ENCODE measurements at places on chromosomes 7 and 10.

GRCh38 chr7:12567015-12567414 lies 3.5 kb upstream of the SCIN start:
- no peak for DNase-seq

- no peak for DNase-seq
Observed at GRCh38 chr10:25338271-25338670, 163.5 kb downstream of the GPR158 start.

- DNase-seq: no peak
Observed at GRCh38 chr10:8533462-8533861, 479.0 kb downstream of the GATA3 start.

- no peak for DNase-seq
Observed at GRCh38 chr10:19785366-19785765, 30.9 kb upstream of the PLXDC2 start.

- no peak for DNase-seq
Observed at GRCh38 chr10:132543916-132544743, 6.5 kb downstream of the INPP5A start.

- no peak for DNase-seq
Observed at GRCh38 chr7:105636982-105637381, 55.7 kb upstream of the EFCAB10 start.

- no peak for DNase-seq
Observed at GRCh38 chr10:111122127-111122526, 45.3 kb downstream of the ADRA2A start.

DNA sequence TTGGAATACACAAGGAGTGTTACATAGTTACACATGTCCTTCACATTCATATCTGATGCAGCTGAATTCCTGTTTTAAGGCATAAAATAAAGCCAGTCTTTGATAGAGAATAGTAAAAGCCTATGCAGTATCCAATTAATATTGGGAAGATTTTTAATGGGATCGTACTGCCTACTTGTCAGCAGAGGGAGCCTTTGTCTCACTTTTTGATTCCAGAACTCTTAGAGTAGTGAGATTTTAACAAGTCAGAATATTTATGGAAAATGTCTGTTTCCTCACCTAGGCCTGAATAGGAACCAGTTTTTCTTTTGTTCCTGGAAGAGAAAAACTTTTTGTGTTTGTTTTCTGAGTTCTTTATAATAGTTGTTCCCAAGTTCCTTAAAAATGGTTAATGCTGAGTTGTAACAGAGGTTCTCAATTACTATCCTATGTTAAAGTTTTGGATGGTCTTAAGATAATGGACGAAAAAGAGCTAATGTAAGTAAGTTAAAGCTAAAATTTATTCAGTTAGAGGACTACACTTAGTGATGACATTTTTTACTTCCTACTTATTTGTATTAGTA lies 114.0 kb downstream of the BBS9 start:
- no peak for DNase-seq

DNA sequence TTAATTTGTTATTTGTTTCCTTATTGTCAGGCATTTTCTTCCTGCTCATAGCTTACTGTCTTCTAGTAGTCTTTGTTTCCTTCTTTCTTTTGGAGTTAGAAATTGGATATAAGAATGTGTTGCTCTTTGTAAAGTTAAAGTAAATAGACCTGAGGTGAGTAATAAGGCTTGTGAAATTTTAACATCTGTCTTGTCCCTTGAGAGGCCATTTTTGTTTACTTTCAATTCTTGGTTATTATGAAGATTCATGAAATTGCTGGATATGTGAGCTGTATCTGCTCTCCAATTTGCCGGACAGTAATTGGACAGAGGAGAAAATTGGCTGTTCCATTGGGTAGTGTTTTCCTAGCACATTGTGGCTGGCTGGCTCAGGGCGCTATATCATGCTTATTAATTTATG lies 260.7 kb downstream of the EXOC4 start:
- no peak for DNase-seq

- DNase-seq: no peak
Observed at GRCh38 chr10:36721871-36722270, 403.5 kb upstream of the ANKRD30A start.

DNA sequence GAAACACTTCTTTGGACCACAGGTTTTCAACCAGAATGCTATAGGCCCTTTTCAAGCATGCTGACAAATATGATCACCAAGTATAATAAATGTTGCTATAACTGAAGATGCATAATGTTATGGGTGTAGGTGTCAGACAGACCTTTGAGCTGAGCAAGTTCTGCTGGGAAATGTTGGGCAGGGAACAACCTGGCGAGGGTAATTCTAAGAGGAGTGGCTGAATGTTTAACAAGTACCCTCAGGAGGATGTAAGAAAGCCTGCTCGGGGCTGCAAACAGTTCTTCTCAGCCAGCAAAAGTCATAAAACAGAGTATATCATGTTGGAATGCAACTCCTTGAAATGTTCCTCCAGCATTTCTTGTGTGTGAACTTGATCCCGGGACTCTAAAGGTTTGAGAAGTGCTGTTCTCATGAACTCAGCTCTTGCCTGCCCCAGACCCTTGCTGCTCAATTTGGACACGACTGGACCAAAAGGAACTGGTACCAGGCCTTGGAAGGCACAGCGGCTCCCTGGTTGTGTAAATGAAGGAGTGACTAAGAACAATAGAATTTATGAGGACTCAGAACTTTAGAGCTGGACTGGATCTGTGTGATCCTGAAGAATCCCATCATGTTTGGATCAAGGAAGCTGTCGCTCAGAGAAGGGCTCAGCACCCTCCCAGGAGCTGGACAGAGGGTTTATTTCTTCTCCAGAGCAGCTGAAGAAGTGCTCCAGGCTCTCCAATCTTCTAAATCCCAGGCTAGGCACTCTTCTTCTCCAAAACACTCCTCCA lies 143.2 kb upstream of the ANK3 start:
- DNase-seq: no peak

GRCh38 chr10:12369982-12370381 lies 20.6 kb downstream of the CAMK1D start:
- no peak for DNase-seq

- no peak for DNase-seq
Observed at GRCh38 chr10:14016931-14017333, 313.8 kb downstream of the FRMD4A start.

GRCh38 chr7:80749270-80749669 lies 110.8 kb downstream of the CD36 start:
- no peak for DNase-seq

DNA sequence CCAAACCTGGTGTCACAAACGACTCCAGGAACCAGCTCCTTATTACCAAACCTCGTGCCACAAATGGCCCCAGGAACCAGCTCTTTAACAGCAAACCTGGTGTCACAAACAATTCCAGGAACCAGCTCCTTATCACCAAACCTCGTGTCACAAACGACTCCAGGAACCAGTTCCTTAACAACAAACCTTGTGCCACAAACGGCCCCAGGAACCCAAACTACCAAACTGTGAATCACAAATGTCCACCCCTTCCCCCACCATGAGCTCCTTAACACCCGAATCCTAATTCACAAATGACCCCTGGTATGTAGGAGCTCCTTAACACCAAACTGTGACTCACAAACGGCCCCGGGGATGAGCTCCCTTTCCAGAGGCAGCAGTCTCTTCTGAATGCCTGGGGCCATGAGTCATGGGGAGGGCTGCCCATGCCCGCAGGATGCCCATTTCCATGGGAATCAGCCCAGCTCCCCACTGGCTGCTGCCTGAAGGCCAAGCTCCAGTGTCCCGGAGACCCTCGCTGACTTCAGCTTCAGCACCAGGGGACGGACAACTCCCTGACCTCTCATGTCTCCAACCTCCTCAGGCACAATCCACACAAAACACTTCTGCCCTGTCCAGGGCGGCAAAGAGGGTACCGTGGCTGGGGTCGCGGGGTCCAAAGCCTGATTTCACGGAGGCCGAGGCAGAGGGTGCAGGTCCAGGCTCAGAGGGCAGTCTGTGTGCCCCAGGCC lies 213.1 kb downstream of the ELFN1 start:
- no peak for DNase-seq

DNA sequence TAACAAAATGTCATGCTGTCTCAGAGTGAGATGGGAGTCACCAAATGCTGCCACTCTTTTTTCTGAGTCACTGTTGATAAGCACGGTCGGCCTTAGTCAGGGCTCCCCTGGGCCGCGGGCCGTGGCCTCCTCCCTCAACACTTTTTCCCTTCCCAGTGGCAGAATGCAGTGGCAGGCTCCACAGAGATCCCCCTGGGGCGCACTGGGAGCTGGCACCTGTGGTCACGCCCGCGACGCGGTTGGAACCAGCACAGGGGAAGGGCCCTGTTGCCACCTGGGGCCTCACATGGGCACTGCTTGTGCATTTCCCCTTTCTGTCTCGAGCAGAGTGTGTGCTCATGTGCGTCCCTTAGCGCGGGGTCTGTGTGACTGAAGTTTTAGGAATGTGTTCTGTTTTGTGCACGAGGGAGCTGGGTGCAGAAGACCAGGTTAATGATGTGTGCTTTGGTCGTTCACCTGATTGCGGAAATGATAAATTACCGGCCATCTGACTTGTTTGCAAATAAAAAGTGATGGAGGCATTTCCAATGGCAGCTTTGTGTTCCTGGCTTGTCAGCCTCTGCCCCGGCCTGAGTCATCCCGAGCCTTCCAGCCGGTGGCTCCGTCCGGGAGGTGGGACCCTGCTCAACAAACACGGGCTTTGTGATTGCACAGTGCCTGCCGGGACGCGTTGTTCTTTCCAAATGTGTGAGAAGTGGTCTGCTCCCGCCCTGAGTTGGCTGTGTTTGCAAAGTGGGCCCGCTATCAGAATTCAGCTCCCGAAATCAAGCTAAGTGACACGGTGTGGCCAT lies 100.7 kb downstream of the NKX6-2 start:
- DNase-seq: peak; percentile 21

GRCh38 chr7:22809902-22810642 lies 12.6 kb downstream of the TOMM7 start:
- DNase-seq: no peak

GRCh38 chr10:34713875-34714274 lies 101.2 kb downstream of the PARD3 start:
- DNase-seq: no peak

GRCh38 chr7:54813398-54813797 lies 54.4 kb upstream of the SEC61G start:
- no peak for DNase-seq

DNA sequence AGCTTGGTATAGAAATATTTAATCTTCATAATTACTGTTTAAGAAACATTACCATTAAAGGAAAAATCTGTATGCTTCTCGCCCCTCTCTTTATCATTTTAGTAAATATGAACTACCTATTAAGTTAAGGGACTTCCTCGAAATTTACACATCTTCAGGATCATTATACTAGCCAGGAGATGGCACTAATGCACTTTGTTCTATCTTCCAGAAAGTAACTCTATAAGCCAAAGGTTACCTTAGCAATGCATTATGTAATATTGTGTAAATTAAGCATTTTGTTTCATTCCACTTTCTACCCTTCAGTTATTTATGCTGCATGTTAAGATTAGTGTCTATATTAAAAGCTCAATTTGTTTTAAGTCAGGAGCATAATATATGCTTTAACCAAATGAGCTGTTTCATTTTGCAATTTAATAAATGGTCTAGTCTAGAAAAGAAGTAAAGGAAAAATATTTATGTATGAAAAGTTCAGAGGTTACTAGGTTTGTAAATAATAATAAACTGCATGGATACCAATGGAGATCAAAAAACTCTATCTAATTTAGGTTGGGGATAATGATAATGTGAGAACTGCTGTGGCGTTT lies 128.5 kb downstream of the ANKRD7 start:
- DNase-seq: no peak

GRCh38 chr10:103467406-103467805 lies 8.7 kb upstream of the CALHM1 start:
- DNase-seq: no peak

- DNase-seq: no peak
Observed at GRCh38 chr10:91939653-91940052, 16.1 kb downstream of the BTAF1 start.

DNA sequence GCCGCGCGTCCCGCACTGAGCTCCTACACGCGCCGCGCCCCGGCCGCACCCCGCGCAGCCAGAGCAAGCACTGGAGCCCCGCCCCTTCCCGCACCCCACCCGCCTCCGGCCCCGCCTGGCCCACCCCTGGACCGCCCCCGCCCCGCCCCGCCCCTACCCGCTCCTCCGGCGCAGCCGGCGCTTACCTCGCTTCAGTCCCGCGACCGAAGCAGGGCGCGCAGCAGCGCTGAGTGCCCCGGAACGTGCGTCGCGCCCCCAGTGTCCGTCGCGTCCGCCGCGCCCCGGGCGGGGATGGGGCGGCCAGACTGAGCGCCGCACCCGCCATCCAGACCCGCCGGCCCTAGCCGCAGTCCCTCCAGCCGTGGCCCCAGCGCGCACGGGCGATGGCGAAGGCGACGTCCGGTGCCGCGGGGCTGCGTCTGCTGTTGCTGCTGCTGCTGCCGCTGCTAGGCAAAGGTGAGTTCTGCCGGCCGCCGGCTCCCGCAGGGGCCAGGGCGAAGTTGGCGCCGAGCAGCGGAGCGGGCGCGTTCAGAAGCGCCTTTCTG lies at the start of gene RET:
RET (plus strand) TSS at position 194 of the 545 bp plus-strand sequence; CDS start at position 384, 190 bp downstream.
- DNase-seq: peak; percentile 58

GRCh38 chr10:126417220-126417825 lies 29.0 kb upstream of the ADAM12 start:
- no peak for DNase-seq

DNA sequence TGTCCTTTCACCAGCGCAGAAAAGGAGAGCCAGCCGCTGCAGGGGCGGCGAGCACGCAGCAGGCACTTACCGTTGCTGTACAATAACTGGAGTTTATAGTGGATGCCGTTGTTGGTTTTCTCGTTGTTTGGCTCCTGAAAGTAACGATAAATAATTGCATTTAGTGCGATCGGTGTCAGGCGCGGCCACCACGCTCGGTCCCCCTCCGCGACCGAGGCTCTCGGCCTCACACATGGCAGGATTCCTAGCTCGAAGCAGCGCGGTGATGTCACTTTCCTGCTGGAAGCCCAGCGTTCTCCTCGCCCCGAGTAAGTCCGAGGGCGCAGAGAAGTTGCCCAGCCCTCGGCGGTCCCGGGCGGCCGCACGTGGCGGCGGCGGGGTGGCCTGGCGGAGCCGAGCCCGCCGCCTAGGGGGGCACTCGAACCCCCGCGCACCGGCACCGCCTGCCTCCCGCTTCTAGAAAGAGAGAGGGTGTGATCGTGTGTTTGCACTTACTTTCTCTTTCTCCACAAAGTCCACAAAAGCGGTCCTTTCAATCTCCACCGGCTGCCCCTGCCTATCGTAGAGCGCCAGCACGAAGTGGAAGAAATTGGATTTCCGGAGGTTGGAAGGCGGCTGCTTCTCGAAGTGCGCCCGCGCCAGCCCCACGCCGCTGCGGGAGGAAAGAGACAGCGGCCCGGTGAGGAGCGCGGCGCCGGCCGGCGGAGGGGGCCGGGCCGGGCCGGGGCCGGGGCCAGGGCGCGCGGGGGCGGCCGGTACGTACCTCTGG lies 1.0 kb downstream of the EBF3 start:
- peak; percentile 45 for DNase-seq
